Stimulated activated CD4-positive, alpha-beta T cell treated with anti-CD3 and anti-CD28 coated beads, Interleukin-1b, Interleukin-23, amount 100 ng/mL, for 24 hours (primary cell): ENCODE measurements at places on chromosomes 2 and 18.

DNA sequence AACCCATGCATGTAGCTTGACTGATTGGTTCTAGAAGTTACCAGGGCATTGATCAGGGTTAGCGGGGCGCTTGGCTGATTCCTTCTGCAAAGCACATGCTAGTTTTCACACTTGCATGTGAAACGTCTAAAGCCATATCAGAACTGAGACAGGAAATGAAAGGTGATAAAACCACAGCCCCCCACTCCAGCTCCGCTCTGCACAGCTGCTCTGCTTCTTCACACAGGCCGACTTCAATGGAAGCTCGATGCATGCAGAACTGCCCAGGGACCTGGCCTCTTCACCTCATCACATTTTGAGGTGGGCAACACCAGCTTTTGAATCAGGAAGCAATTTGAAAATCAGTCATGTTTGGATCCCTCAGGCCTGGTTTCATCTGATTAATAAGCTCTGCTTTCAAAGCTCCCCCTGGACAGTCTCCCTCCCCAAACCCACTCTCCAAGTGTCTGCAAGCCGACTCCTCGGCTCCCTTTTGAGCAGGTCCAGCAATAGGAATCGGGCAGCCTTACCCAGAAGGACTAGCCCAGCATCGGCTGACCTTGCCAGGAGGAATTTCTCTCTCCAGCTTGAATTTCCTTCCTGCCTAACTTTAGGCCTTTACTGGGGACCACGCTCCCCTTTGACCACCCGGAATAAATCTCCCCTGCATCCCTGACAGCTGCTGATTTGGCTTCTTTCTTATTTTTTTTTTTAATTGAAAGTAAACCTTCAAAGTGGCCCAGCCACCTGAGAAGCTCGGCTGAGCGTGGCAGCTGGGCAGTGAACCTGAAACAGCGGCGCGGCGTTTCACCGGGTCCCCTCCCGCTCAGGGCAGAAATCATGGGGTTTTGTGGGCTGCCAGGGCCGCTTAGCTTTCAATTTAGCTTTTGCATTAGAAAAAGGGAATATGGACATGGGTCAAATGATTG, 31.7 kb downstream of the HRH4 start:
- DNase-seq: no peak

GRCh38 chr18:76457475-76457874, 37.6 kb downstream of the ZNF516 start:
- DNase-seq: no peak

DNA sequence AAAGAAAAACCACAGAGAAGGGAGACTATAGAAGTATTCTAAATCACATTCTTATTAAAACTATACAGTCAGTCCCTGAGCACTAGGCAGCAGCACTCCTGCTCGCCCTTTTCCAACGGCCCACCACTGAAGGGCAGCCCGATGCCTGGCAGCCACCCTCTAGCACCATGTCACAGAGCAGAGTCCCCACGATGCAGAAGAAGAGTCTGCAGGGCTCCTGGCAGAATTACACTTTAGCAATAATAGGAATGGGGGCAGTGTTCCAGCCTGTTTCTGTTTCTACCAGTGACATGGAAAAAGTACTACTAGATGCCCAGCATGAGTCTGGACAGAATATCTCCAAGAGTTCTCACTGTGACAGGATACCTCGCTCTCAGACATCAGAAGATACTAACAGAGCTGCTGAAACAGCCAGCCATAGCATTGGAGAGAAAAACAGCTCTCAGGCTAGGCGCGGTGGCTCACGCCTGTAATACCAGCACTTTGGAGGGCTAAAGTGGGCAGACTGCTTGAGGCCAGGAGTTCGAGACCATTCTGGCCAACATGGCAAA, 87.6 kb downstream of the C2orf74 start:
- no peak for DNase-seq

DNA sequence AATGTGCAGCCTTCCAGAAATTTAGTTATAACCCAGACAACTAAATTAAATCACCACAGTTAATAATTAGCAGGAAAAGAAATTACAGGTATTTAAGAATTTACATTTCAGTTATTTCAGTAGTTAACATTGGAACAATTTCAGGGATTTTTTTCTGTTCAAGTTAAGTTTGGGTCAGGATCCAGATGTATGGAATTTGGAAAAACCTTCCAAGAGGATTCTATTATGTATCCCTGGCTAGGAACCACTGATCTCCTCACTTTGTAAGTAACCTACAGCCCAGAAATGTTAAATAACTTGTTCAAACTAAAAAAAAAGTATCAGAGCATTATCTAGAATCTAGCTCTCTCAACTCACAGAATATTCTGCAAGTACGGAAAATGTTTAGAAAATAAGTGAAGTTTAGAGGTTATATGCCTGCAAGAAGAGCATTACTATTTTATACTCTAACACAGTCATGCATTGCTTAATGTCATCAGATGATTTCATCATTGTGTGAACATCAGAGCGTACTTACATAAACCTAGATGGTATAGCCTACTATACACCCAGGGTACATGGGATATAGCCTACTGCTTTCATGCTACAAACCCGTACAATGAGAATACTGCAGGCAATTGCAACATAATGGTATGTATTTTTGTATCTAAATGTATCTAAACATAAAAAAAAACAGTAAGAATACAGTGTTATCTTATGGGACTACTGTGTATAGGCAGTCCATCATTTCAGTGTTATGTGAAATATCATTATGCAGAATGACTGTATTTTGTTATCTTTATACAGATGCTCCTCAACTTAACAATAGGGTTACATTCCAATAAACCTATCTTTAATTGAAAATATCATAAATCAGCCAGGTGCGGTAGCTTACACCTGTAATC, 6.1 kb downstream of the NCKAP1 start:
- no peak for DNase-seq

DNA sequence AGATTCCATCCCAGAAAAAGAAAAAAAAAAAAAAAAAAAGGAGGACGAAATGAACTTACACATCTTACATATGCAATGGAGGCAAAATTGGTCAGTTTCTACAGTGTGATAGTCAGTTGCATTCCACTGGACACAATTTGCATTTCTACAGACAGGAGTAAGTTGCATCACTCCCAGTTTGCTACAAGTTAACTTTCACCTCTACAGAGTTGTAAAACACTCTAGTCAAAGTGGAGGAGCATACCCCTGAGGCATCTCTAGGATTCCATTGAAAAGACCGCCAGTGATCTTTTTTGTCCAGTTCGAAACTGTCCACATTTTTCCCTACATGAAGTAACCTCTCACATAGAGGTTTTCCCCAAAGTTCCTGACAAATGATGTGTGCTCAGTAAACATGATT, 202.8 kb downstream of the VAPA start:
- no peak for DNase-seq

DNA sequence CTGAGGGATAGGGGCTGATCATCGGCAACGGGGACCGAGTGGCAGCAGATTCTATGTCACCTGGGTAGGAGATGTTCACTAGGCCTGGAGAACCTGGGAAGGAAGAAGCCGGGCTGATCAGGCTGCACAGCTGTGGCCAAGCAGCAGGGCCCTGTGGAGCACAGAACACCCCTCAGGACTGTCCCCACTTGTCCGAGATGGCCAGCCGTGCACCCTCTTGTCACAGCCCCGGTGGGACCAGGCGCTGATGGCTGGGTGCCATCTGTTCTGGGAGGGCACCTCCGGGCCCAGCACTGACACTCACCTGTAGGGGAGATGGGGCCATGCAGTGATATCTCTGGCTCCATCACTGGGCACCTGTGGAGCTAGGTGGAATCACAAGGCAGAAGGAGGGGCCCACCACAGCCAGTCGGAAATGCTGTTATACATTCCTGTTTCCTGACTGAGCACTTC, 217.9 kb upstream of the RAB6C start:
- DNase-seq: no peak

GRCh38 chr2:127431408-127432023, 13.3 kb downstream of the PROC start:
- DNase-seq: no peak

DNA sequence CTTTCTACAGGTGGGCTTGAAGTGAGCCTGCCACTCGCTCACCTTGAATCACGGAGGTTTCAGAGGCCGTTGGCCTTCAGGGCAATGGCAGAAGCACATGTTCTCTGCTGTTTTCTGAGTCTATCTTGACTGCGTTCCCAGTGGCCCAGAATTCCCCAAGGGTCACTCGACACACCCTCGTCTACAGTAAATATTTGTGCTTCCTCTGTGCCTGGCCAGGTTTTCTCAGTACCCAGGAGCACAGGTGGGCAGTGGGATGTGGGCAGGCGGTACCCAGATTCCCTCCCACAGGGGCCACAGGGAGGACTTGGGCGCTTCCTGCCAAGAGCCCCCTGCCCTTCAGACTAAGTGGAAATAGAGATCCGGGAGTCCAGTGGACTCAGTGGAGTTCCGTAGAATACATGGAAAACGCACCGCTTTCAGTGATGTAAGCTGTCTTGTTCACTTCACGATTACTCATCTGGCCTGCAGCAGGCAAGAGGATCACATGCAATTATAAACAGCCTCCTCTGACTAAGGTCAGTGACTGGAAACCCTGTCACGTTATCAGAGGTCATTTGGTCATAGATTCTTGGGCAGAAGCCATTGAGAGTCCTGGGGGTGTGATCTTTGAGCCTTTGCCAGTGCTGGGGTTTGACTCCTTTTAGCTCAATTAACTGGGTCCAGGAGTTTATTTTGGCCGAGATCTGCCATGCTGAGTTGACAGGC, 179.8 kb downstream of the NEDD4L start:
- no peak for DNase-seq

GRCh38 chr2:162028511-162028910, 45.5 kb downstream of the DPP4 start:
- DNase-seq: no peak

GRCh38 chr18:13452871-13453680, 234.5 kb downstream of the LDLRAD4 start:
- no peak for DNase-seq

- no peak for DNase-seq
Measured at GRCh38 chr2:68487773-68488355, 20.5 kb downstream of the APLF start.

GRCh38 chr2:160279813-160280465, 79.9 kb upstream of the ITGB6 start:
- no peak for DNase-seq

- no peak for DNase-seq
Measured at GRCh38 chr2:26412091-26412673, 10.5 kb downstream of the DRC1 start.

DNA sequence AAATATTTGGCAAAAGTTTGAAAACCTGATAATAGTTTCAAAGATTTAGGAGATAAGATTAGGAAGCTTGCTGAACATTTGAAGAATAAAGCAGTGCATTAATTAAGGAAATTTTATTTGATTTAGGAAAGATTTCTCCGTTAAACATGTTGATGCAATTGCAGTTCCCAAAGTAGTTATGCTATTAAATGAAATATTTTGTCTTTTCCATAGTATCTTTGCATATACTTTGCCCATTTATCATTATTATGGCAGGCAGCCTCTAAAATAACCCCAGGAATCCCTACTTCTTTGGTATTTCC, 136.5 kb downstream of the MREG start:
- DNase-seq: no peak

DNA sequence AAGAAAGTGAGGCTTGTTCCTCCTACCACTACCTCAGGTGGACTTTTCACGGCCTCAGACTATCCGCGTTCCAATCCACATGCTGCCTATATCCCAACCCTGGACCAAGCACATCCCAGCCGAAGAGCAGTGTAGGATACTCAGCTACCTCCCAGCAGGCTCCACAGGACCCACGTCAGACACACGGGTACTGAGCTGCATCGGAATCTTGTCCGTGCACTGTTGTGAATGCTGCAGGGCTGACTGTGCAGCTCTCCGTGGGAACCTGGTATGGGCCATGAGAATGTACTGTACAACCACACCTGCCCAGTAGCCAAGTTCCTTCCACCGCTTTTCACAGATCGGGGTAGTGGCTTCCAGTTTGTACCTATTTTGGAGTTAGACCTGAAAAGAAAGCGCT, 22.3 kb downstream of the IL37 start:
- no peak for DNase-seq

GRCh38 chr2:100416935-100417710, at the start of gene CHST10:
Gene CHST10 (minus strand): TSS chr2:100417668. CDS start chr2:100406675, 10,993 bp downstream.
- DNase-seq: peak; percentile 30

- no peak for DNase-seq
Measured at GRCh38 chr2:74676331-74676730, 22.3 kb downstream of the SEMA4F start.

- no peak for DNase-seq
Measured at GRCh38 chr2:239006622-239007285, 158.9 kb downstream of the TWIST2 start.

DNA sequence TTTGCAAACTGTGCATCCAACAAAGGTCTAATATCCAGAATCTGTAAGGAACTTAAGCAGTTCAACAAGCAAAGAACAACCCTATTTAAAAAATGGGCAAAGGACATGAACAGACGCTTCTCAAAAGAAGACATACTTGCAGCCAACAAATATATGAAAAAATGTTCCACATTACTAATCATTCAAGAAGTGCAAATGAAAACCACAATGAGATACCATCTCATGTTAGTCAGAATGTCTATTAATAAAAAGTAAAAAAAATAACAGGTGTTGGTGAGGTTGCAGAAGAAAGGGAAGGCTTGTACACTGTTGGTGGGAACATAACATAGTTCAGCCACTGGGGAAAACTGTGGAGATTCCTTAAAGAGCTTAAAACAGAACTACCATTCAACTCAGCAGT, 126.2 kb downstream of the NAT8 start:
- DNase-seq: no peak

DNA sequence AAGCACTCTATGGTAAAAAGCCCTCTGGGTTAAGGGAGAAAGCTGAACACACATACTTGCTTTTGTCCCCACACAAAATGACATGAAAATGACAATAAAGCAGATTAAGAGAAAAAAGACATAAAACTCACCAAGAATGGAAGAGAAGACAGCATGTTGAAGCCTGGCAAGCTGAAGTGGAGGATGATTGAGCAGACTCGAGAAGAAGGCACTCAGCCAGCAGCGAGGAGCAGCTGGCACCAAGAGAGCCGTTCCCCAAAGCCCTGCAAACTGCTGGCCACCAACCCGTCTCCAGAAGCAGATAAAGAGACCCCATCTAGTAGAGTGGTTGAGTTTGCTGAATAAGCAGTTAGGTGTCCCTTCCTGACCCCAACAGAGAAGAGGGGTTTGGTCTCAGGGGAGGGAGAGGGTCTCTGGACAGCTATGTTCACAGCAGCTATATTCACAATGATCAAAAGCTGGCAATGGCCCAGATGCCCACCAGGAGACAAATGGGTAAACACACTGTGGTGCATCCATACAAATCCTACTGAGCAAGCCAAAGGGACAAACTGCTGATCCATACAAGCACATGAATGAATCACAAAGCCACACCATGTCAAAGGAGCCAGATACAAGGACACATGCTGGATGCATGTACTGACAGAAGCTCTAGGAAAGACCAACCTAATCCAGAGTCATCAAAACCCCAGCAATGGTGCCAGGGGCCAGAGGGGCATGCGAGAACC, 36.9 kb downstream of the FAM168B start:
- no peak for DNase-seq

- DNase-seq: no peak
Measured at GRCh38 chr2:236354056-236354940, 90.1 kb upstream of the ASB18 start.

- peak; percentile 14 for DNase-seq
Measured at GRCh38 chr18:36187193-36187825, at the start of gene MOCOS. Gene MOCOS (plus strand): TSS chr18:36187497. CDS start chr18:36187540, 43 bp downstream.
